Left lung (tissue), 14 donors: ENCODE measurements at places on chromosomes 6 and 20. TPM values are rescaled to one million over a fixed set of nuclear protein-coding genes. Genes with fewer than 3 reads are reported as not detected.

Gene LKAAEAR1
- 0.70 TPM for polyA plus RNA-seq

Gene TREML4
- polyA plus RNA-seq: not detected

DNA sequence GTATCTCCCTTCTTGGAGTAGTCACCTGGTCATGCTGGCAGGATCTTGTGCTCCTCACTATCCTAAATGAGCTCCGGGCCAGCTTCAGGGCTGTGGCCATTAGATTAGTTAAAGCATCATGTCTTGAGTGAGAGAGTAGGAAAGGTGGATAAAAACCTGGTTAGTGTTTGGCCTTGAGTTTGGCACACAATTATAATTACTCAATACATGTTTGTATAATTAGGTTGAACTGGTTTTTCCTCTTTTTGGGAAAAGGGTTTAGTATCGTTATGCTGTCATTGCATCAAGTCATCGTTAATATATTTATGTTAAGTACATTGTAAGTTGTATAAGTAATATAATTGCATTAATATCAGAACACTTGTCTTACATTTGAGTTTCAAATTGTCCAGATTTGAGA lies 126.3 kb downstream of the CDKAL1 start:
- DNase-seq: no peak

- DNase-seq: no peak
These were observed 17.5 kb upstream of the SAMD3 start for GRCh38 chr6:130240232-130240631.

GRCh38 chr6:89970609-89971337 lies 76.5 kb downstream of the GJA10 start:
- peak; percentile 34 for DNase-seq

Gene SOX12
- polyA plus RNA-seq: 32.3 TPM

DNA sequence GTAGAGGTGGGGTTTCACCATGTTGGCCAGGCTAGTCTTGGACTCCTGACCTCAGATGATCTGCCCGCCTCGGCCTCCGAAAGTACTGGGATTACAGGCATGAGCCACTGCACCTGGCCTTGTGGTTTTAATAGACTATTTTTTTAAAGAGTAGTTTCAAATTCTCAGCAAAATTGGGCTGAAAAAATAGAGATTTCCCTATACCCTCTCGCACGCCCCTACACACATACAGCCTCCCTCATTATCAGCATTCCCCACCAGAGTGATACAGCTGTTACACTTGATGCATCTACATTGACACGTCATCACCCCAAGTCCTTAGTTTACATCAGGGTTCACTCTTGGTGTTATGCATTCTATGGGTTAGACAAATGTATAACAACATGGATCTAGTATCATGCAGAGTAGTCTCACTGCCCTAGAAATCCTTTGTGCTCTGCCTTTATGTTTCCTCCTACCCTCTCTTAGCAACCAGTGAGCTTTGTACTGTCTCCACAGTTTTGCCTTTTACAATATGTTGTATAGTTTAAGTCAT lies 103.6 kb downstream of the CDYL start:
- no peak for DNase-seq
